Stimulated activated CD4-positive, alpha-beta T cell treated with anti-CD3 and anti-CD28 coated beads, Interleukin-4, amount 100 ng/mL, for 4 hours (primary cell): ENCODE measurements at places on chromosomes 12 and 14.

DNA sequence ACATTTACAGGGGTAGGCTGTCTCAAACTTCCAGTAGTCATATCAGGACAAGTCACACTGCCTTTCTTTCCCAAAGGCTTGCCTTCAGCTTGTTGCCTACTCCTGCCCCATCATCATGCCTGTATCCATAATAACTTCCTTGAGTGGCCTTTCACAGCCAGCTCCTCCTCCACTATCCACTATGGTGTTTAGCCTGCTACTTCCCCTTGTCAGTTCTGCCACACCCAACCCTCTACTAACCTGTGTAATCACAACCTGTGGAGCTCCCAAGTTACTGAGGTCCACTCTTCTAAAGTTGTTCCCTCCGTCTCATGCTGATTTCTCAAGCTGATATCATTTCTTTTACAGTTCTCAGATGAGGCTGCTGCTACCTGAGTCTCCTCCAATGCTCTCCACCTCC, 159.9 kb downstream of the BMP4 start:
- no peak for DNase-seq

DNA sequence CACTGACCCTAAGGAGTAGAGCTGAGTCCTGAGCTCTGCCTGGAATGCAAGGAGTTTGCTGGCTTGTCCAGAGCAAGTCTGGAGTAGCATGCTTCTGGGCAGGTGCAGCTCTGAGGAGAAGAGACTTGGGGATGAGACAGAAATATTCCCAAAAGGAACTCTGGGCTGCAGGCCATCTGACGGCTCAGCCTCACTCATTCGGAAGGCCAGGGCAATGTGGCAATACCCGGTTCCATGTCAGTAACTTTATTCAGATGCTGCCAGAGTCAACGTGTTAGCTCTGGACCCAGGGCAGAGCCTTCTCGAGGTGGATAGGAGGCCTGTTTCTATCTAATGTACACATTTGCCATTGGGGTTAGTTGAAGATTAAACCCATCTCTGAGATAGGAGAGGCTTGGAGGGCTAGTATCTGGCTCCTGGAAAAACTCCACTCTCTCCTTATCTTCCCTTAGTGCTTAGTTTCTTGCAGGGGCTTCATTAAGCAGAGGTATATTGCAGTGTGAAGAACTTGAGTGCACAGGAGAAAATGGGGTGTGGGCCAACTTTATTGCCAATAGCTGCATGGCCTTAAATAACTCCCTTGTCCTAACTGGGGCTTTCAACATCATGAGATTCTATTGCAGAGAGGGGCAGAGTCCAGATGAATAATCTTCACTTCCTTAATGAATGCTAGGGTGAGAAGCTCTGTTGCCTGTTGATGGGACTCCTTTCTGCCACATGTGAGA, 65.6 kb downstream of the NTF3 start:
- no peak for DNase-seq

GRCh38 chr12:8947737-8948136, 1.7 kb downstream of the M6PR start:
- DNase-seq, result no peak

DNA sequence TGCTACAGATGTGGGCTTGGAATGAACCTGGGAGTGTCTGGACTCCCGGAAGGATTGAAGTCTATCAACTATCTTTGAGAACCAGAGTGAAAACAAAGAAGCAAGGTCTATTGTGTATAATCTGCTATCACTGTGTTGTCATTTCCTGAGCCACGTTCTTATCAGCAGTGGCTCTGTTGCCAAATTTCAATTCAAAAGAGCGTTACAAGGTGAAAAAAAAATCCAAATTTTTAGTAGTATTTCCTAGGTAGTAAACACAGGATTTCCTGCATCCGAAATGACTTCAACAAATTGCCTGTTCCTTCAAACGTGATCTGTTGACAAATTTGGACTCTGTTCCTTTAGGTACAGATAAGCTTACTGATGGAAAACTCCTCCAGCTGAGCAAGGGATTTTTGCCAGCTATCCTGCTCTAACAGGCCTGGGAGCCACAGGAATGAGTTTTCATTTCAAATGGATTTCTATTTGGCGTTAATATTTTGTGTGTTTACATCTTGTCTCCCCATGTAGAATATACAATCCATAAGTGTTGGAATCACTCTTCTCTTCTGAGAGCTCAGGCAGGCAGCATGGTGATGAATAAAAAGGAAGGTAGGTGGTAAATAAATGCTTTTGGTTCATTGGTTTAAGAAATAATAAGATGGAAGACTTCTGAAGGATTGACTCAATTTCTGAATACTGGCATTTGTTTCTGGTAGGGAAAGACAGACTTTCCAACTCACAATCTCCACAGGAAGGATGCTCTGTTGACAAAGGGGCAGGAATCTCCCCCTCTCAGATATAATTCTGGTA, 58.5 kb downstream of the GPR135 start:
- DNase-seq, result no peak

GRCh38 chr12:6143303-6143675, 18.8 kb upstream of the VWF start:
- DNase-seq, result no peak

GRCh38 chr12:61098031-61098580, 1162.1 kb upstream of the USP15 start:
- no peak for DNase-seq

DNA sequence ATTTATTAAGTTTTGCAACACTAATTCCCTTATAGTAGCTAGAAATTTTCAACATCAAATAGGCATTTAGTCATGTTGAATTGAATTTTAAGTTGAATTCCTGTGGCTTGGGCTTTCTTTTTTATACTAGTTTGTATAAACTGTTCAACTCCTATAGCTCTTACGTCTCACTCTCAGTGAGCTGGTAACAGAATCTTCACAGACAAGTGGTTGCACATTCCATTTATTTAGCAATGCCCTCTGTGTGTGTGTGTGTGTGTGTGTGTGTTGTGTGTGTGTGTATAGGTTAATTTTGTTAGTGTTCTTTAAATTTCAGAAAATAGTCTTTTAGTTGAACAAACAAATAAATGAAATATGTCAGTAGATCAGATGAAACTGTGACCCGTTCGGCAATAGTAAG, 425.0 kb downstream of the NPAS3 start:
- no peak for DNase-seq

- no peak for DNase-seq
Measured at GRCh38 chr12:82966001-82966559, 279.4 kb downstream of the TMTC2 start.

- DNase-seq, result no peak
Measured at GRCh38 chr12:50258167-50258551, 25.2 kb downstream of the LIMA1 start.

DNA sequence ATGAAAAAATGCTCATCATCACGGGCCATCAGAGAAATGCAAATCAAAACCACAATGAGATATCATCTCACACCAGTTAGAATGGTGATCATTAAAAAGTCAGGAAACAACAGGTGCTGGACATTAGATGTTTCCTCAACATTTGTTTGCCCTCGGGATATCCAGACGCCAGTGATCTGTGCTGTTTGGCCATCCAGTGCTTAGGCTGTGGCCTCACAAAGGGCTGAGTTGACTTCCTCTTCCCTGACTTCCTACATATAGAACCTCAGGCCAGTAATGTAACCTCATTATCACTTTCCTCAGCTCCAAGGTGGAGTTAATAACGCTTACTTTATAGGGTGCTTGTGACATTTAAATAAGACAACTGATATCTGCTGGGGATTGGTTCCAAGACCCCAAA, 51.8 kb downstream of the SLC15A5 start:
- no peak for DNase-seq

GRCh38 chr14:54857830-54858269, 44.8 kb downstream of the GCH1 start:
- DNase-seq, result no peak
